ENCODE measurements at places on chromosomes 6 and 20.
A peak's percentile ranks its signal among the peaks of the same experiment; 100 is the strongest.

DNA sequence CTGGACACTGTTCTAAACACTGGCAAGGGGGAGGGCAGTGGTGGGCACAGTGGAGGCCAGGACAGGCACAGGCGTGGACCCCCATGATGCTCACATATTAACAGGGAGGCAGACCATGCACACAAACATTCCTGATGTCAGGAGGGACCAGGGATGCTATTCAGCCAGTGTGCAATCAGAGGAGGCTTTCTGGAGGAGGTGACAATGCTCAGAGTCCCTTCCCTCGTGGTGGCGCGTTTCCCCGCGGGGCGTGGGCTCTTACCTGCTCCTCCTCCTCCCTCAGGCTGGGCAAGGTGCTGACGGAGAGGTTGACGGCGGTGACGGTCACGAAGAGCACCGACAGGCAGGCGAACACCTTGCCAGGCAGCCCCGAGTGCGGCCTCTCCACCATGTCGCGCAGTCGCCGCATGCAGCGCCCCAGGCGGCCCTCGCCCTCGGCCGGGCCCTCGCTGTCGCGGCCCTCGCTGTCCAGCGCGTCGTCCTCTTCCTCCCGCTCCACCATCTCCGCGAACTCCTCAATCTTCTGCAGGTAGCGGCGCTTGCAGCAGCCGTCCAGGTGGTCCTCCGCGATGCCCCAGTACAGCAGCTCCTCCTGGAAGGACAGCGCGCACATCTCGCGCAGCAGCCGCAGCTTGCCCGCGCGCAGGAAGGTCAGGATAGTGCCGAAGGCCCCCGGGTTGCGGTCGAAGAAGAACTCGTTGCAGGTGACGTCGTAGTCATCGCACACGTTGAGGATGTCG lies 13.4 kb downstream of the KCNG1 start:
- DNase-seq, result no peak

DNA sequence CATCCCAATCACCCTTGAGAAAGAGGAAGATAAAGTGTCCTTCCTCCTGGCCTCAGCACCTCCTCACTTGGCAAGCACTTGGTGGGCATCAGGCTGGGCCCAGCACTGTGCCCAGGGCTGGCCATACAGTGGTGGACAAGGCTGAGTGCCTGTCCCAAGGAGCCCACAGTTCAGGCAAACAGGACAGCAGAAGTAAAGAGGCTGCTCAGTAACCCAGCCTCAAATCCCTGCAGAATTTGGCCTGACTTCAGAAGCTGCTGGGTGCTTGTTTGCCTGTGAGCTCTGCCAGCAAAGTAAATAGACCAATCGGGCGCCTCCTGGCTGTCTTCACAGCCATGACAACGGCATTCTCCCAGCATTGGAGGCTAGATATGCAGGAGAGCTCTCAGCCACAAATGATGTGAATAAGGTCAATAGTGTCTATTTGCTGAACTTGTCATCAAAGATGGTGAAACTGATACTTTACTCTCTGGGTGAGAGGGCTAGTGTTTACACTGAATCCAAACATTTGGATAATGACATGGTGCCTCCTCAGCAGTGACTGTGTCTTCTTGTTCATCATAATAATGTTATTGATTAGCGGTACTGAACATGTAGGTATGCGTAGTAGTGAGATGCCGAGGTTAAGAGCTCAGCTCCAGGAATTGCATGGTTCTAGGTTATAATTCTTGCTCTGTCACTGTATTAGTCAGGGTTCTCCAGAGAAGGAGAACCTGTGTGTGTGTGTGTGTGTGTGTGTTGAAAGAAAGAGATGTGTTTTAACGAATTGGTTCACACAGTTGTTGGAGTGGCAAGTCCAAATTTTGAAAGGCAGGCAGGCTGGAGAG lies 36.9 kb upstream of the FANCE start:
- no peak for DNase-seq

DNA sequence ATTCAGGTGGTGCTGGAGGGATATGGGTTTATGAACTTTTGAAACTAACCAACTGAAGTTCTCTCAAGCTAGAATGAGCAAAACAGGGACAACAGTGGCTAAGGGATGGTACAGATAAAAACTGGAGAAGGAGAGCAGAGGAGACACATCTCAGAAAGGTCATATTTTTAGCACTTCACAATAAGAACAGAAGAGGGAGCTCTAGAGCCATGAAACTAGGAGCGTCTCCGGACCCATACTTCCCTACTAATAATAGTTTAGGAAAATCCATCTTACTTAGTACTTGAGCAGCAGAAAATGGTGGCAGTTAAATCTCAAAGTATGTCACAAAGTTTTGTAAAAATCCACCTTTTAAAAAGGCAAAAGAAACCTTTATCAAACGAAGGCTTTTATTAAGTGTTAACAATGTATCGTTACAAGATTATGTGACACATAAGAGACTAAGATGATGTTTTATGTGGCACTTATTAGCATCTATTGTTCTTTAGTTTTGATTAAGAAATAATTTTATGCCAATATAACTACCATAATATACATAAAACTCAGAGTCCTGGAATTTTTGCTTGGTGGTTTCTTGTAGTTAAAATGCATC lies 278.6 kb downstream of the TBC1D32 start:
- DNase-seq, result no peak

DNA sequence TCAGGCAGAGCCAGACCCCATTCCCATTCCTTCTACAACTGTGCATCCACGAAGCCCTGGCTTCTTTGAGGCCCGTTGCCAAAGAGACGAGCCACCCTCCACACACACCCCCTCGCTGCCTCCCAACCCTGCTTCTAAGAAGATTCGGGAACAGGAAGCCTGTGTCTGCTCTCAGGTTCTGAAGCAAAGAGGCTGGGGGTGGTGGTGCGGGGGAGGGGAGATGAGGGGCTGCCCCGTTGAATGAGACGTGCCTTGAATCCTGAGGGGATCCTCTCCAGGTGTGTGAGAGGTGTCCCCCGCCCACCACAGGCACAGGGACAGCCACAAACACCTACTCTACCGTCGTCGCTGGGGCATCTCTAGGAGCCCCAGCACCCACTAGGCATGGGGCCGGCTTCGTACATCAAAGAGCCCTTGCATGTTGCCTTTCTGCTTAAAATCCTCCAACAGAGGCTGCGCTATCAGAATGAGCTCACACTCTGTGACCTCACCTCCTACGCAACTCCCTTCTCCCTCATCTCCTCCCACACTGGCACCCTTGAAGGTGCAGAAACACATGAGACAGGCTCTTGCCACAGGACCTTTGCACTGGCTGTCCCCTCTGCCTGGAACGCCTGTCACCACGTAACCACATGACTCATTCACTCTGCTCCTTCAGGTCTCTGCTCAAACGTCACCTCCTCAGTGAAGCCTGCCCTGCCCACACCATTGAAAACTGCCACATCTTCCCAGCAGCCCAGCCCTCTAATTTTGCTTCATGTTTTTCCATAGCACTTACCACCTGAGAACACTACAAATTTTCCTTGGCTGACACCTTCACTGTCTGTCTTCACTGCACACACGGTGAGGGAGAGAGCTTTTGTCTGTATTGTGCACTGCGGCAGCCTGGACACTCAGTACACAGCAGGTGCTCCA lies 58.5 kb downstream of the PREX1 start:
- peak; percentile 89 for DNase-seq

All from stimulated activated CD8-positive, alpha-beta memory T cell treated with anti-CD3 and anti-CD28 coated beads, Interleukin-4, amount 100 ng/mL, for 24 hours (primary cell).